ENCODE measurements at places on chromosomes 16 and 17.
A peak's percentile ranks its signal among the peaks of the same experiment; 100 is the strongest.

DNA sequence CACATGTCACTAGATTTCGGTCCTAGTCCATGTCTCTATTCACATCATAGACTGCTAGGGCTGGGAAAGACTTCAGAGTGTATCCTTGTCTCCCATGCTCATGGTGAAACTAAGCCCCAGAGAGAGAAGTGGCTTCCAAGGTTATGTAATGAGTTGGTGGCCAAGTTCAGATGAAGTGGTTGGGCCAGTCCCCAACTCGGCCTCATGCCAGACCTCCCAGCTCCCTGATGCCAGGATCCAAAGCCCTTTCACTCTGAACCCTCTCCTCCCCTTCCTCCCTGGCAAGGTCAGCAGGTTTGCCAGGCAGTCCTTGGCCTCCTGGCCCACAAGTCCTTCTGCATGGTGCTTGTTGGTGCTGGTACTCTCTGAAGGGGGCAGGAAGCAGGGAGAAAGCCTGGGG is 189.7 kb downstream of the AXIN2 start:
- DNase-seq: no peak

- no peak for DNase-seq
Observed at GRCh38 chr17:42835732-42836131, 2.5 kb downstream of the PSME3 start.

- peak; percentile 19 for DNase-seq
Observed at GRCh38 chr17:27294689-27295630, 1.0 kb downstream of the WSB1 start.

GRCh38 chr17:75779250-75779986 is 5.2 kb upstream of the UNK start:
- peak; percentile 89 for DNase-seq

DNA sequence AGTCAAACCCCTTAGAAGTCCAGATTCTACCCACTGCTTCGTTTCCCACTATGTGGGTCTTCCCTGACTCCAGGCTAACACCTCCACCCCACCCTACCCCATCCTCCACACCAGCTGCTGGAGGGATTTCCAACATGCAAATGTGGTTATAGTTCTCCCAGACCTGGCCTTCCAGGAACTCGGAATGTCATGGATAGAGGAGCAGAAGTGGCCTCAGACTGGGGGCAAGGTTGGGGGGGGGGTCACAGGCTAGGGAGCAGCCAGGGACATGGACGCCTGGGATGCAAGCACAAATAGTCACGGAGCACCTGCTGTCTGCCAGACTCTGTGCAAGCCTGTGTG is 2.0 kb downstream of the CAMKK1 start:
- DNase-seq: no peak

DNA sequence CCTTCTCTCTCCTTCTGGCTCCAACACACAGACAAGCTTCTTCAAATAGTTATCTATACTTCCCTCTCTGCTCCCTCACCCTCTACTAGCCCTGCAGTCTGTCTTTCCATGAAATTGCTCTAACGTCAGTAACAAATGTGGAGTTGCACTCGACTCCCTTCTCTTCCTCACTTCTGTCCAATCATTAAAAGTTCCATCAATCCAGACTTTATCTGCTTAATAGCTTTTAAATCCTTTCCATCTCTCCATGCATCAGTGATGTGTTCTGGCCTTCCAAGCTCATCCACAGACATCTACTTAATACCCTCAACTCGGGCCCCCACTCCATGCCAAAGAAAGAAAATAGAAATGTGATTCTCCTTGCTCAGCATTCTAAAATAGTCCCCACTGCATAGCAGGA is 422.1 kb upstream of the CDH5 start:
- DNase-seq: no peak

DNA sequence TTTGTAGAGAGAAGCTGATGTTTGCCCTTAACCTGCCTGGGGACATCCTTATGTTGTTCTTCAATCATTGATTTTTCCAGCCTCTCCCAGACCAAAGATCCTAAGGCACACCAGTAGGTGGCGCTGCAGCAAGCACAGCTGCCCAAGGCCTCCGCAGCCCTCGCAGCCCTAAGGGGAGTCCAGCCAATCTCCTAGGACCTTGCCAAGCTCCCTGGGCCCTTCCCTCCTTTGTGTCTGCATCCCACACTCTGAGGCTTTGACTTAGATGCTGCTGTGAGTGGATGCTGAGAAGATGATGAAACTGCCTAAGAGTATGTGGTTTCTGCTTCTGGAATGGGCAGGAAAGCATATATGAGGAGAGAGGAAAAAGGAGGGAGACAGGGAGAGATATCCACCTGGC is 47.1 kb downstream of the SPACA3 start:
- DNase-seq: no peak

DNA sequence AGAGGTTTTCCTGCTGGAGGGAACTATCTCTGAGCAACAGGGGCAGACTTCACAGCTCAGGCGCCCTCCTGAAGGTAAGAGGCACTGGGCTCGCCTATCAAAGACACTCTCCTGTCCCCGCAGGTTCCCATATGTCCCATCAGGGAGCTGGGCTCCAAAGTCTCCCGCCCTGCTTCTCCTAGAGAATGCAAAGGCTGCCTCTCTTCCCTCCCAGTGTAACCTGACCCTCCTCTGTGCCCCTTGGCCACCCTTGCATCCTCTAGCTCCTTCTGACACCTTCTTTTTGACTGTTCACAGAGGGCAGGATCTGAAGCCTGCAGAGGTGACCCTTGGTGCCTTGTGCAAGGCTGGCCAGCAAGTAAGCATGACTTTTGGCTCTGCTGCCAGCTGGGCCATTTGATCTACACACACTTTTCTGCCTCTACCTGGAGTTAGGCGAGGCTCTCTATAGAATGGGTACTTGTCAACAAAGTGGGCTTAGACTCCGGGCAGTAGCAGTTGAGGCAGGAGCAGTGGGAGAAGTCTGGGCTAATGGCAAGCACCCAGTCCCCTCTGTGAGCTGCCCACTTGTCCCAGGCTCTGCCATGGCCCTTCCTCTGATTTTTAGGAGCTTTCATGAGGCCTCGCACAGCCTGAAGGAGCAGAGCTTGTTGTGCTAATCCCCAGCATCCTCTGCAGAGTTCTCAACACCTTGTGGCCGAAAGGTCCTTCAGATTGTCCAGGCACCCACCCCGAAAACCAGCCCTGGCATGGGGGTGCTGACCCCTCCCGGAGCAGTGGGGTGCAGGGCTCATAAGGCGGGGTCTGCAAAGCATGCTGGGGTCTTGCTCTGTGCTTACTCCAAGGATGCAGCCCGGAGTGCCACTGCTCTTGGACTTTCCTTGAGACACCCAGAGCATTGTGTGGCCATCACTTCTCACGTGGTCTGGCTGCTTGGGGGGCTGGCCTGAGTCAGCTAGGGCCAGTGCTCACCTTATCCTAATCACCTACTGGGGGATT is 122.9 kb downstream of the METRNL start:
- DNase-seq: no peak

DNA sequence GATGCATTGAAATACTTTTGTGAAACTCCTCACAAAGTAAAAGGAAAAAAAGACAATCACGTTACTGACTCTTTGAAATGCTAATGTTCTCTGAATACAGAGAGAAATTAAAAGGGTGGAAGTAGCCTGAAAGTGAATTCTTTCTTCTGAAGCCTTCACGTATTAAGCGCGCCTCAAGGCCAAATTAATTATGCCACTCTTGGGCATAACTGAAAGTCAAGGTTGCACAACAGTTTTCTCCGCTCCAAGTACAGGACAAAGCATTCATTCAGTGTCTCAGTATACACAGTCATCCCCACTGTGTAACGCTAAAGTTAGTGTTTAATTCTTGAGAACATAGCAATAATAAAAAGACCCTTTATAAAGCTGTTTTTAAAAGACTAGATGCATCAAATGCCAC is 21.5 kb downstream of the PARN start:
- no peak for DNase-seq

DNA sequence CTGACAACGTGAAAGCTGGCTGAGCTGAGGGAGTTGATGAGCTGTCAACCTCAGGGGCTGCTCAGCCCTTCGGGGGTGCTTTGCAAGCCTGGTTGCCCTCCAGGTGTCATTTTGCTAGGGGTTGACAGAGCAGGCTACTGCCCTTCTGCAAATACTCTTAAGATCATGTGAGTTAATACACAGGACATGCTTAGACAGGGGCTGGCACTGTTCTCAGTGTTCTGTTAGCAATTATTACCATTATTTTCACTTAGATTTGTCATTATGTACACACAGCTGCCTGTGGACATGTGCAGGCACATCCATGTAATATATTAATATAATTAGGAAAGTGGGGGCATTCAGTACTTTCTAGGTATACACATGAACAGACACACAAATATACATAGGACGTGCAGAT is 554.3 kb upstream of the HSBP1 start:
- DNase-seq: no peak

GRCh38 chr16:81861915-81862314 is 82.8 kb downstream of the PLCG2 start:
- no peak for DNase-seq

- no peak for DNase-seq
Observed at GRCh38 chr17:44556166-44556831, 985 bp upstream of the FZD2 start.

DNA sequence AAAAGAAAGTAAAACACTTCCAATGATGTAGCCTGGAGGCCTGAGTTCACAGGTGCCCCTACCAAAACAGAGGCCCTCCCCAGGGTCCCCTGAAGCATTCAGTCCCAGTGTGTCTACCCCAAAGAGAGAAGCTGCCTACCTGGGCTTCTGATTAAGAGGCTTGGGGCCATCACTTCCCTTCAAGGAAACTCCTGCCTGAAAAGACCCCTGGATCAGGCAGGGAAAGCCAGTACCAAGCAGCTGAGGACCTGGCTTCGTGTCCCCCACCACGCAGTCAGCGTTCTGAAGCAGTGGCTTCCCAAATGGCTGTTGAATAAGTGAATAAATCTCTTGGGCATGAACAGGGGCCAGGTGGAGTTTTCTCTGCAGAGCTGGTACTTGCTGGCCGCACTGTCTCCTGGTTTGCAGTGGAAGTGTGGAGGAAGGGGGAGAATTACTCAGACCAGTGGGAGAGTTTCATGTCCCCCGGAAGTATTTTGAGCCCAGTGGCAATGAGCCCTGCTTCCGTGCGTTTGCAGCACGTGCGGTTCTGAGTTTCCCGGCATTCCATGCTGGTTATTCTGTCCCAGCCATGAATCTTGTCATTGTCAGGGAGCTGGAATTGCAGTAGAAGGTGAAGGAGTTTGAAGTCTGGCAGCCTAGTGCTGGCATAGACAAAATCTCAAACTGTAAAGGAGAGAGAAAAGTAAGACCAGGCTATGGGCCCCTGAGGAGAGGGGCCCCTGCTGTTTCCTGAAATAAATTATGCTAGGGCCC is 27.0 kb downstream of the RMI2 start:
- DNase-seq: no peak

- DNase-seq: no peak
Observed at GRCh38 chr17:64470625-64471024, 21.7 kb downstream of the MILR1 start.

- DNase-seq: no peak
Observed at GRCh38 chr17:48059125-48059668, 11.0 kb downstream of the NFE2L1 start.

GRCh38 chr17:55202896-55203295 is 61.9 kb upstream of the HLF start:
- DNase-seq: no peak

GRCh38 chr17:77145612-77146245 is 5.0 kb downstream of the SEC14L1 start:
- no peak for DNase-seq

DNA sequence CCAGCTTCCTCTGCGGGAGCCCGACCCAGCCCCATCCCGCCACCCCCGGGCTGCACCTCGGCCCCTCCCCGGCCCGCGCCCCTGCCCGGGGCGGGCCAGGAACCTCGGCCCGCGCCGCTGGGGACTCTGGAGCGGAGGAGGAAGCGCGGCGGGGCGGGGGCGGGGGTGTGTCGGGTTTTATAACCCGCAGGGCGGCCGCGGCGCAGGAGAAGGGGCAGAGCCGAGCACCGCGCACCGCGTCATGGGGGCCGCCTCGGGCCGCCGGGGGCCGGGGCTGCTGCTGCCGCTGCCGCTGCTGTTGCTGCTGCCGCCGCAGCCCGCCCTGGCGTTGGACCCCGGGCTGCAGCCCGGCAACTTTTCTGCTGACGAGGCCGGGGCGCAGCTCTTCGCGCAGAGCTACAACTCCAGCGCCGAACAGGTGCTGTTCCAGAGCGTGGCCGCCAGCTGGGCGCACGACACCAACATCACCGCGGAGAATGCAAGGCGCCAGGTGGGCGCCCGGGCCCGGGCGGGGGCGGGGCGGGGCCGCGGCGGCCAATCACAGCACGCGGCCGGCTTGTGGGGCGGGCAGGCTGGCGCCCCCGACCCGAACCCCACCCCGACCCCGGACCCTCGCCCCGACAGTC is at the start of gene ACE:
TSS of gene ACE (plus strand) at position 208 of the 626 bp plus-strand sequence. CDS start at position 242, 34 bp downstream.
- DNase-seq: peak; percentile 41

DNA sequence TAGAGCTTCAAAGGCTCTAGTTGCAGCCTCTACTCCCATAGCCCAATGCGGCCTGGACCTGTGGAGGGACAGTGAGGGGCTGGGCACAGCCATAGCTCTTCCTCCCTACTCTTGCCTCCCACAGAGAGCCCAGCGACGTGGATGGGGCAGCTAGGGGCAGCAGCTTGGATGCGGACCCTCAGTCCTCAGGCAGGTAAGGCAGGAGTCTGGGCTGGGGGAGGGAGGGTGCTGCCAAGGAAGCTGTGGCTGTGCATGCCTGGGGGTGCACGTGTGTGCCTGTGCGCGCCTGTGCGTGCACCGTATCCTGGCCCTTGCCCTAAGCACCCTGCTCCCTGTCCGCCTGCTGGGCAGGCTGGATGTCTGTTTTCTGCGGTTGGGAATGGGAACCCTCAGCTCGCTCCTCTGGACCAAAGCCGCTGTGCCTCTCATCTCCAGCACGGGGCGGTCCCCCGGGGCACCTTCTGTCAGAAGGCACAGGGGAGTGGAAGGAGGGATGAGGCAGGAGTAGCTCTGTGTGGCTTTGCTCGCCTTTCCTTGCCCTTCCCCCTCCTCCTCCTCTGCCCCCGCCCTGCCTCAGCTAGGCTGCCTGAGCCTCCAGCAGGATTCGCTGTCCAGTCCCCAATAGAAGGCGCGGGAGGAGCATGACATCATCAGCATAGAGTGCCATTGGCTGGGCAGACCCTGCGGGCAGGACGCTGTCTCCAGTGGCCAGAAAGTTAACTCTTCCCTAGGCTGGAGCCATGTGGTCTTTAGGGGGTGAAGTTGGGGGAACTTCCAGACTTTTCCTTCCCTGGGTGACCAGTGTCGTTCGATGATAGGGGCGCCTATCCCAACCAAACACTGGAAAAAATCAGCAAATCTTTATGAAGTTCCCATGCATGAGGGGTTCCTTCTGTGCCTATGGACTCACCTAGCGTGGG is 797 bp downstream of the PRCD start:
- no peak for DNase-seq

GRCh38 chr16:53953336-53953735 is 249.4 kb downstream of the FTO start:
- no peak for DNase-seq

- DNase-seq: no peak
Observed at GRCh38 chr17:32763855-32764439, 113.0 kb downstream of the MYO1D start.

DNA sequence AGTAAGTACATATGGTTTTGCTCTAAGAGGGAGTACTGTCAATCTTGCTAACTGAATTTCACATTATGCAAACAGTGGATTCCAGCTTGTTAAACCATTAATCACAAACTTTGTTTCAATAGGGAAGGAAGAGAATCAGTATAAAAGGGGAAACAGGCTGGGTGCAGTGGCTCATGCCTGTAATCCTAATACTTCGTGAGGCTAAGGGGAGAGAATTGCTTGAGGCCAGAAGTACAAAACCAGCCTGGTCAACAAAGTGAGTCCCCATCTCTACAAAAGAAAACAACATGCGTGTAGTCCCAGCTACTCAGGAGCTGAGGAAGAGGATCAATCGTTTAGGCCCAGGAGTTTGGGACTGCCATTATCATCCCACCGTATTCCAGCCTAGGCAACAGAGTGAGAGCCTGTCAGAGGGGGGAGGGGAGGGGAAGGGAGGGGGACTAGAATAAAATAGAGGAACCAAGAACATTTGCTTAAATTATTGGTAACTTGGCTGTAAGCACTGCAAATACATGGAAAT is 65.7 kb downstream of the FBXL20 start:
- no peak for DNase-seq
